ENCODE measurements at places on chromosomes 1 and 21. TPM values are rescaled to one million over a fixed set of nuclear protein-coding genes. Genes with fewer than 3 reads are reported as not detected.

ZSCAN20 gene
- 4.9 TPM for total RNA-seq

LENEP gene
- not detected for total RNA-seq

SMCP gene
- total RNA-seq: not detected

MAP10 gene
- 3.0 TPM for total RNA-seq

SLC39A1 gene
- total RNA-seq: 141 TPM

GPR25 gene
- 0.49 TPM for total RNA-seq

GSTM1 gene
- total RNA-seq: not detected

ZSWIM5 gene
- total RNA-seq: 3.1 TPM

AGT gene
- total RNA-seq: 3.5 TPM

CLDN17 gene
- total RNA-seq: not detected

NES gene
- total RNA-seq: 57.4 TPM

MYBPH gene
- total RNA-seq: not detected

DCST1 gene
- not detected for total RNA-seq

KCNK2 gene
- 0.71 TPM for total RNA-seq

C1orf21 gene
- 59.9 TPM for total RNA-seq

INAVA gene
- total RNA-seq: 11.3 TPM

FMO5 gene
- 78.6 TPM for total RNA-seq

GRCh38 chr1:27564710-27565649 lies 39.0 kb downstream of the AHDC1 start:
- no peak for DNase-seq

DNA sequence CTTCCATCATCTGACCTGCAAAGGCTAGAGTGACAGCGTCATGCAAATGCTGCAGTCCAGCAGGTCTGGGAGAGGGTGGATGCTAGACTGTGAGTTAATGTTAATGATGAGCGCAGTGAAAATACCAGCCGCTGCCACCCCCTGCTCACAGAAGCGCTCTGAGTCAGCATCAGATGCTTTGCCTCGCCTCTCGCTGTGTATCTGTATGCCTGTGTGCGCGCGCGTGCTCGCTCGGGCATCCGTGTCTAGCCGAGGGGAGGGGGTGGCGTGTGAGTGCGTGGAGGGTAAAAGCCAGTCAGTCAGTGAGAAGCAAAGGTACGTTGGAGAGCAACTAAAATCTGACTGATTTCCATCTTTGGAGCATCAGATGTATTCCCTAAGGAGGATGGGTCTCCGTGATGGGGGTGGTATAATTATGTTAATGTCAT lies 858.7 kb downstream of the USP25 start:
- DNase-seq: peak; percentile 83

DNA sequence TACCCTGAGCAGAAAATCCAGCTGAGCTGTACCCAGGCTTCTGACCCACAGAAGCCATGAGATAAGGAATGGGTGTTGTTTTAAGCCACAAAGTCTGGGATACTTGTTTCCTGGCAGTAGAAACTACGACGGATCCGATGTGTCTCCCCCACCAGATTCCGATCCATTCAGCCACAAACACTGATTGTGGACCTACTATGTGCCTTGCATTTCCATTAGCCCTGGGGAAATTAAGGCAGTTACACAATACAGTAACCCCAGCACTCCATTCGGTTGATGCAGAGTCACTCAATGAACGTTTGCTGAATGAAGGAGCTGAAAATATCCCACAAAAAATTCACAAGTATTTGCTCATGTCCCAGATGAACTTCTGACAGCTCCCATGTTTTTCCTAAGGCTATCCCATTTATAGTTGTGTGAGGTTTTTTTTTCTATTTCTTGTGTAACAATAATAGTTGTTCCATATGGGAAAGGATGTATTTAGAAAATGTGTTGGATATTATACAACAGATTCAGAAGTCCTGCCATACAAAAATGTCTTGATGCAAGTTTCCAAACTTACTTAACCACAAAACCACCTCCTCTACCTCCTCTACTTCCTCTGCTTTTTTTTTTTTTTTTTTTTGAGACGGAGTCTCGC lies 29.6 kb upstream of the KAZN start:
- DNase-seq: no peak

GRCh38 chr1:211892577-211892976 lies 62.0 kb upstream of the LPGAT1 start:
- no peak for DNase-seq

GRCh38 chr1:216200941-216201340 lies 222.3 kb downstream of the USH2A start:
- DNase-seq: no peak

DNA sequence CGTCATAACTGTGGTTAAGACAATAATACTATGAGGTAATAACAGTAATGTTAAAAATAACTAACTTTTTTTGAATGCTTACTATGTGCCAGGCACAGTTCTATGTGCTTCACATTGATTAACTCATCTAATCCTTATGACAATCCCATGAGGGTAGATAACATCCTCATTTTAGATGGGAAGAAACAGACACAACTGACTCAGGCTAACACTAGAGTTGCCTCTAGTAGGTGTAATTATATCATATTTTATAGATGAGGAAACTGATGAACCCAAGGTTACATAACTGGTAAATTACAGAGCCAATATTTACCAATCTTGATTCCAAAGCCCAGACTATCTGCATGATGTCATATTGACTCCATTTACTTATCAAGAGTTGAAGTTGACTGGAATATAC lies 23.5 kb downstream of the SERPINC1 start:
- no peak for DNase-seq

GRCh38 chr1:8679395-8679800 lies 138.0 kb downstream of the RERE start:
- no peak for DNase-seq

GRCh38 chr1:3692598-3692997 lies 40.3 kb downstream of the TP73 start:
- DNase-seq: no peak

DNA sequence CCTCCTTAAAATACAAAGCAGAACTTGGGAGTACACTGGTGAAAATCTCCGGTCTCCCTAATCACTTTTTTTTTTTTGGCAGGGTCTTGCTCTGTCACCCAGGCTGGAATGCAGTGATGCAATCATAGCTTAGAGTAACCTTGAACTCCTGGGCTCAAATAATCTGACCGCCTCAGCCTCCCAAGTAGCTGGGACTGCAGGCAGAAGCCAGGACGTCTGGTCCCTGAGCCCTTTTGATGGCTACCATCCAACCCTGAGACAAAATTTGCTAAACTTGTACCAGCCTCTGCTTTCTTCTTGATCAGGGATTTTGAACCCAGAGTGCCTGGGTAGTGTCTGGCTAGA lies 4.1 kb downstream of the L1TD1 start:
- peak; percentile 43 for DNase-seq

DNA sequence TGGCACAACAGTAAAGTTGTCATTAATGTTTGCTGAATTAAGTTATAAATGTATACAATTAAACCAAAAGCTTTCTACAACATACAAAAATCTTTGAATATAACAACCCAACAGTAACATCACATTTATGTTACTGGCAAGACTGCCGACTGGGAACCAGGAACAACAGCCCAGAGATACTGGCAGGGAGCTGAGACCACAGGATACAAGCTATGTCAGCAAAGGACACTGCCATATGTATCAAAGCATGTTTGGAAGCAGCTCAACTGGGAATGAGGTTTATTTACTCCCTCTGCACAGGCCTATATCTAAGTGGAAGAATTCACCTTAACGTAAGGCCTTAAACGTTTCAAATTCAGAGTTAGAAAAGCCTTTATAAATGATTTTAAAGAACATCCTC lies 50.4 kb downstream of the ARHGAP29 start:
- DNase-seq: no peak

- no peak for DNase-seq
These were observed 57.3 kb downstream of the LAMC2 start for GRCh38 chr1:183243161-183244050.

- DNase-seq: no peak
These were observed 60.4 kb upstream of the GORAB start for GRCh38 chr1:170471398-170472053.

- no peak for DNase-seq
These were observed 147.2 kb downstream of the RASAL2 start for GRCh38 chr1:178241057-178241456.

DNA sequence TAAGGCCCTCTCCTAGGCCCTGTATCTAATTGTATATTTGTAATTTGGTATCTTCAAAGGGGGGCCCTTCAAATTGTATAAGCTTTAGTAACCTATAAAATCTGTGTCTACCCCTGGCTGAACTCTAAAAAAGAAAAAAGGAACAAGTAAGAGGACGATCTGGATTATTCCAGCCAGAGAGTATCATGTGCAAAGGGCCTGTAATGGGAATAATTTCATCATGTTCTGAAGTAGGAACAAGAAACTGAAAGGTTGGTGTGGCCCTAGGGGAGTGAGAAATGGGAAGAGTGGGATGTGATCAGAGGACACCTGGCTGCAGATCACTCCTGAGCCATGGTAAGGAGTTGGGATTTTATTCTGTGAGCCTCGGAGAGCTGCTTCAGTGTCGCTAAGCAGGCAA lies 14.7 kb downstream of the PTAFR start:
- no peak for DNase-seq

DNA sequence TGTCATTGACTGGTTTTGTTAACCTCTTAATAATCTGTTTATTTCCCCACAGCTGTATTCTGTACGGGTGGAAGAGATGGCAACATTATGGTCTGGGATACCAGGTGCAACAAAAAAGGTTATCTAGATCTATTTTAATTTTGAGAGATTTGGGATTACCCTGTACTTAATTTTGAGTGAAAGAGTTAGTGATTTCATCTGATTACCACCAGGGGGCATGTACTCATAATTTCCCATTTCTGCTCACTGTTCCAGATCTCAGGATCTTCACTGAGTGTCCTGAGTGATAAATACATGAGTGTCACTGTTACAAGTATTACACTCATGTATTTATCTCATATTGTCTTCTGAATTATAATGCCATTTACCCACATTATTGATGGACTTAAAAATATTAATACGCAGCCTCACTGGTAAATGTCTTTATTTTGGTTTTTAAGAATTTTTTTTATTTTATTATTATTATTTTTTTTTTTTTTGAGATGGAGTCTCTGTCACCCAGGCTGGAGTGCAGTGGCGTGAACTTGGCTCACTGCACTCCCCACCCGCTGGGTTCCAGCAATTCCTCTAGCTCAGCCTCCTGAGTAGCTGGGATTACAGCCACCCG lies 27.4 kb downstream of the DTL start:
- peak; percentile 55 for DNase-seq

DNA sequence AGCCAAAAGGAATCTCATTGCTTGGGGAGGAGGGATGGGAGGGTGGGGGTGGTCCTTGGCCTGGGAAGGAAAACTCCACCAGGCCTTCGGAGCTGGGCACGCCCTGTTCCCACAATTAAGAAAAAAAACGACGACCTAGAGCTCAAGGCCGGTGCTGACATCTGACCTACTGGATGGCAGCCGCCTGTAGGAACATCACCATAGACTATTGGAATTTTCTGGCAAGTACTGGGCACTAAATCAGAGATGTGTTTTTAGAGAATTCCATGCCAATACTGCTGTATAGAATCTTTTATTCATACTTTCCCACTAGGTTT lies 729 bp downstream of the NADK start:
- no peak for DNase-seq

- no peak for DNase-seq
These were observed 29.7 kb downstream of the OLFML3 start for GRCh38 chr1:114008993-114009392.

DNA sequence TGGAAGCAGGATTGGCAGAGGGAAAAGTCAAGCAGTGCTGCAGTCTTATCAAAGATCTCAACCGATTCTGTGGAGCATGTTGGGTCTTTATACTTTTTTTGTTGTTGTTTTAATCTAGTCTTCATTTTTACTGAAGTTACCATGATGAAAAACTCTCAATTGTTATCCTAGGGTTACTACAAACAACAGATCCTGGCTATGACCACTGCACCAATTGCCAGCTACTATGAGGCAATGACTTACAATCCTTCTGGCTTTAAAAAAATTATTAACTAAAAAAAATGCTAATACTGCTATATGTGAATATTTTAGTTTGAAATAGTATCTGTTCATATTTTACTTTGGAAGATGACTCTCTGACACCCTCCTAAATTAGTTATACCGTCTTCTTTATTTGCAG lies 145.9 kb downstream of the CNIH3 start:
- DNase-seq: no peak

- peak; percentile 65 for DNase-seq
These were observed 94.4 kb downstream of the COLGALT2 start for GRCh38 chr1:183942933-183943693.

DNA sequence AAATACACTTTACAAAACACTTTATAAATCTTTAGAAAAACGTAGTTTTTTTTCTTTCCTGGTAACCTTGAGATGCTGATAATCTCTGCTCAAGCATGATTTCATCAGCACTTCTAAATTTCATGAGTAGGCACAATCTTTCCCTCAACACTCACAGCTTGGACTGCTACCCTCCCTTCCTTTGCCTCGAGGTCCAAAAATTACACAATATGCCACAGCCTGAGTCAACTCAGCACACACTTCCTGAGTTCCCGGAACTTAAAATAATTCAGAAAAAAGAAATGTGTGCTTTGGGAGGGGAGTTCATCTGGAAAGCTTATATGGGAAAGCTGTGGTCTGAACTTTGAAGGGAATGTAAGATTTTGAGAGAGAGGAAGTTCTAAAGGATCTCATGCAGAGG lies 5.9 kb downstream of the CLCA2 start:
- DNase-seq: peak; percentile 97

GRCh38 chr1:21157868-21158267 lies 18.8 kb downstream of the EIF4G3 start:
- DNase-seq: no peak

- DNase-seq: no peak
These were observed 20.2 kb upstream of the ZBTB21 start for GRCh38 chr21:42030311-42030710.

DNA sequence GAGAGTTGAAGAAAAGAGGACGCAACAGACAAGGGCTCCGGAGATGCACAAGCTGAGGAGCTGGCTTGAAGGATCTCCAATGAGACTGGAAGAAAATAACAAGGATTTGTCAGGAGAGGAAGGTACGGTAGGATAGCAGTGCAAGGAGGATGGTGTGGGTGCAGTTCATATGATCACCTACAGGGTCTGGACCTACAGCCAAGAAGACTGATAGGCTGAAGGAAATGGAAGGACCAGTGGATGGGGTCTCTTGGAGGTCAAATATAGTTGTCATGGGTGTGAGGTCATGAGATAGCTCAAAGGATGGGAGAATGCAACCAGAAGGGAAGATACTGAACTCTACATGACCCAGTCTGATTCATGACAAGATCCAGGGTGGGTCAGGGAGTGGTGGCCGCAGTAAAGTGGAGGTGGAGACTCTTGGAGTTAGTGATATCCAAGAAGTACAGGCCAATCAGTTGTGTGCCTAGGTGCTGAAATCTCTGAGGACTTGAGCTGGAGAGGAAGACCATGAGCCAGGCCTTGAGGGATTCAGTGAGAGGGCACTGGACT lies 15.3 kb upstream of the KANK4 start:
- DNase-seq: no peak

- no peak for DNase-seq
These were observed 7.5 kb upstream of the NCF2 start for GRCh38 chr1:183597656-183598347.

- DNase-seq: no peak
These were observed 1.4 kb downstream of the RGS8 start for GRCh38 chr1:182682898-182683501.

- DNase-seq: no peak
These were observed 65.6 kb upstream of the TTC34 start for GRCh38 chr1:2867087-2867425.

- no peak for DNase-seq
These were observed 6.2 kb downstream of the E2F2 start for GRCh38 chr1:23524716-23525401.

Data from lung (tissue), 17 donors.